ENCODE measurements at places on chromosomes 4 and X. TPM values are rescaled to one million over a fixed set of nuclear protein-coding genes. Genes with fewer than 3 reads are reported as not detected.
A peak's percentile ranks its signal among the peaks of the same experiment; 100 is the strongest.

The FRMD7 gene
- total RNA-seq, result not detected

The FAM193A gene
- total RNA-seq, result 18.4 TPM

The FGB gene
- total RNA-seq, result not detected

The GAGE2A gene
- not detected for total RNA-seq

The ASB9 gene
- total RNA-seq, result 9.4 TPM

The FAM9B gene
- 0.69 TPM for total RNA-seq

The GALNTL6 gene
- total RNA-seq, result 0.36 TPM

The ATP5ME gene
- 409 TPM for total RNA-seq

The GPR173 gene
- 1.3 TPM for total RNA-seq

The DCUN1D4 gene
- 66.5 TPM for total RNA-seq

The GLUD2 gene
- 0.35 TPM for total RNA-seq

GRCh38 chr4:58252656-58253055 is 1142.5 kb upstream of the IGFBP7 start:
- no peak for DNase-seq

GRCh38 chr4:95091272-95091671 is 333.5 kb downstream of the BMPR1B start:
- peak; percentile 94 for DNase-seq

GRCh38 chrX:67582436-67582835 is 38.6 kb downstream of the AR start:
- DNase-seq, result no peak

- DNase-seq, result no peak
Observed at GRCh38 chr4:162360369-162361149, 196.8 kb upstream of the FSTL5 start.

DNA sequence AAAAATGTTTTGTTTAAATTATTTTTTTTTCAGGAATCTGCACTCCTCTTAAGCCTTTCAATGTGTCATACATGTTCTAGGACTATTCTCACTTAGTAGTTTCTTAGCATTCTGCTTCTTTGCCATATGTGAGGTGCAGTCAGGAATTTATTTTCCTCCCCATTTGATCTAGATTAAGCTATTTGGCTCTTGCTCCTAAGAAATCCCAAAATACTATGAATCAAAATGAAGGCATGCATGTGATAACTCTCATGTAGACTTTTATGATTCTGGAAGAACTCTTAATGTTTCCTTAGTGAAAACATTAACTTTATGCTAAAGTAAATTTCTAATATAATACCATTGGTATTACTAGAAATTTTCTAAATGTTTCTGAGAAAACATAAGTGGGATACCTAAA is 664.5 kb downstream of the RAPGEF2 start:
- DNase-seq, result no peak

GRCh38 chr4:30840571-30840970 is 120.4 kb downstream of the PCDH7 start:
- DNase-seq, result no peak

- no peak for DNase-seq
Observed at GRCh38 chr4:114200026-114200425, 220.6 kb upstream of the ARSJ start.

DNA sequence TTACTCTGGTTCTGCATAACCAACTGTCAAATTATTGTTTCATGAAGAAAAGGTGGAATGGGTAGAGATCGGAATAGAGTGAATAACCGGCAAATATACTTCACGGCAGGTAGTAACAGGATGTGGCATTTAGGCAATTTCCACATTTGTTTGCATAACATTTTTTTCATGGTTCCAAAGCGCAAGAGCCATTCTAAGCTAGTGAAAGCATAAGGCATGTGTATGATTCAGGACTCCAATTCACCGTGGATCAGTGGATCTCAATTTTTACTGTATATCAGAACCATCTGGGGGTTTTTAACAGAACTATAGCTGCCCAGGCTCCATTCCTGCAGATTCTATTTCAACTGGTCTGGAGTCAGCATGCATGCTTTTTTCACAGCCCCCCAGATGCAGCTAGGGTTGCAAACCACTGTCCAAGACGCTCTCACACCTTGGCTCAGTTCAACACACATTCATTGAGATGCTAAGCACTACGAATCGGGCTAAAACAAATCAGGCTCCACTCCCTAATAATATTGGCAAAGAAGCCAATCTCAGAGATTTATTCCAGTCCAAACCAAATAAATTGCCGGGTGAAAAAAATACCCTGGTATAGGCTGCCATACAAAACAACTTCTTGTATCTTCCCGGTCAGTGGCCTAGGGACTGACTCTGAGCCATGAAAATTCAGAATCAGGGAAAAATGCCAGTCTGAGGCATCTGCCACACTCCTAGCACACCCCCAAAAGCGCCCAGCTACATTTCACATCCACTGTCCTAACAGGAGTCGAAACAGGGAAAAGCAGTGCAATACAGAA is 30.0 kb downstream of the AFAP1 start:
- DNase-seq, result no peak

DNA sequence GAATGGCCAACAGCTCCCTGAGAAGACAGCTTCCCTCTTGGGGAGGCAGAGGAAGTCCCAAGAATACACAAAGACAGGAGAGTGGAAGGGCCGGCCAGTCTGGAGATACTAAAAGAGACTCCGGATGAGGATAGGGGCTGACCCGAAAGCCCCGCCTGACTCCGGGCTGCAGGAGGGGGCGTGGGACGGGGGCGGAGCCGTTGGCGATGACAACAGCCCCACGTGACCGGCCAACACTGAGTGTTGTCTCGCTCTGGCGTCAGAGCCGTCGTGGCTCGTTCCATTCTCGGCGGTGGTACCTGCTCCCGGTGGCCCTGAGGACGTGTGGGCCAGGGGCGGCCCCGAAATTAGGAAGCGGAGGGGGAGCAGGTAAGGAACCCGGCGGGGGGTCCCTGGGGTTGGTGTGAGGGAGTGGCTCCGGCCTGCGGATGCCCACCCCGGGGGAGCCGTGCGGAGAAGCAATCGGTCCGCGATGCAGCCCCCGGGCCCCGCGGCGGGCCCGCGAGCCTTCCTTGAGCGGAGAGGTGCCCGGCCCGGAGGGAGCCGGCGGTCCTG is at the start of gene BEX4:
BEX4 (plus strand) TSS at position 239 of the 555 bp plus-strand sequence. CDS start 1,046 bp downstream, outside the sequence.
- peak; percentile 76 for DNase-seq

GRCh38 chrX:43140582-43140981 is 362.6 kb upstream of the PPP1R2C start:
- DNase-seq, result no peak

GRCh38 chr4:42562016-42562415 is 94.9 kb downstream of the ATP8A1 start:
- DNase-seq, result no peak

DNA sequence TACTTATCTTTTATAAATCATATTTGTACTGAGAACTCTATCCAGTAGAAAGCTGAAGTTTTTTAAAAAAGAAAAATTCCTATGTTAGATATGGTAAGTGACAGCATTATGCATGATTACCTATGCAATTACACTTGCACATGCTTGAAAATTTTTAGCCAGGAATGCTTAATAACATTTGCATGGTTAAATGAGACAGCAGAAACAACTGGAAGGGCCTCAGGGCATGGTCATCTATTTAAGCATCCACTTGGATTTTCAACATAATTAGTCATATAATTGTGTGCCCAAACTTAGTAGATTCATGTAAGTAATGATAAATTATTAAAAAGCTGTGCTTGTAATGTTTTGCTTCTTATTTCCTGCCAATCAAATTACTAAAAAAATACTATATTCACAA is 151.9 kb downstream of the TTC29 start:
- no peak for DNase-seq

DNA sequence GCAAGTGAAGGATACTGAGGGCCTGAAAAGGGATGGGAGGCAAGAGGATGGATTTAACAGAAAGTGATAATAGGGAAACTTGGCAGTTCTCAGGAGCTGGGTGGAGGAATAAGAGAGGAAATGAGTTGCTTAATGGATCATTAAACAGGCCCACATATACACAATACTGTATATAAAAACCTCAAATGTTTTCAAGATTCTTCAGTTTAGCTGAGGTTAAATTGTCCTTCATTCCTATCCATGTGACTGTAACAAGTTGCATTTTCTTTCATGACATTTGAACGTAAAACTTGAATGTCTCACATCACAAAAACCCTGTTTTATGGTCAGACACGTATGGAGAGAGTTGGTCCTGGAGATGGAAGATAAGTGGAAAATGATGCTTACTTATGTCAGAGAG is 76.5 kb upstream of the PLAC8 start:
- DNase-seq, result no peak

DNA sequence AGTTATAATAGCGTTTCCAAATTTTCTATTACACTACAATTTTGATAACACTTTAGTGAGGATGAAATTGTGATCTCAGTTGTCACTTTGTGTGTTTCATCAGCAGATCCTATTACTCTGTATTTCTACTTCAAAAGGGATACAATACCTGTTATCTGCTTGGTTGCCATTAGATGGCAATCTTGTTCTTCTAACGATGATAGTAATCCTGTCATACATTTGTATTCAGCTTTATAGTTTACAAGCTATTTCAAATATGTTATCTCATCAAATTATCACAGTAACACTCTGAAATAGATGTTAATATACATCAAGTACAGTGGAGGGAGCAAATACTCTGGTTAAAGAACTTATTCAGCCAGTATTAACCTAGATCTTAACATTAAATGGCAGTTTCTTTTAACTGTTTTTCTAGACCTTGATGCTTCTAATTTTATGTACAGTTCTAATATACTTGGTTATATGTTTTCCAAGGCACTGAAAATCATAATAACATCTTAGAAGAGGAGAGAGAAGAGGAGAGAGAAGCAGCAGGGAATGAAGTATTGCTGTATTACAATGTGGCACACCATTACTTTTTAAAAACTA is 292.0 kb downstream of the CCSER1 start:
- DNase-seq, result peak; percentile 70

GRCh38 chr4:173782660-173783059 is 252.6 kb upstream of the HAND2 start:
- no peak for DNase-seq

DNA sequence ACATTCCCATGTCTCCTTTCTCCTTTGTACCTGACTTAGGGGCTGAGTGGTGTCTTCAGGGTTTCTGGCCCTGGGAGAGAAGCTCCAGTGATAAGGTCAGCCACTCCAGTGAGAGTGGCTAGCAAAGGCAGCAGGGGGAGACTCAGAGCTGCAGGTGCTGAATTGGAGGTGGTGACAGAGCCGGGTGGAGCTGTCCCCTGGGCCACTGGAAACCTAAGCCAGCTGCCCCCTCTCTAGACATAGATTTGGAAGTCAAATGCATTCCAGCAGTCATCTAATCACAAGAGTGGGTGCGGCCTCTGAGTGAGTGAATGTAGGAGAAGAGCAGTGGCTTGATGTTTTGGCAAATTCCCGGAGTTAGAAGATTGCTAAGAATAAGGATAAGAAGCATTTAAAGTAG is 28.5 kb downstream of the TRIM2 start:
- peak; percentile 55 for DNase-seq

- DNase-seq, result no peak
Observed at GRCh38 chr4:35493977-35494376, 750.3 kb downstream of the ARAP2 start.

DNA sequence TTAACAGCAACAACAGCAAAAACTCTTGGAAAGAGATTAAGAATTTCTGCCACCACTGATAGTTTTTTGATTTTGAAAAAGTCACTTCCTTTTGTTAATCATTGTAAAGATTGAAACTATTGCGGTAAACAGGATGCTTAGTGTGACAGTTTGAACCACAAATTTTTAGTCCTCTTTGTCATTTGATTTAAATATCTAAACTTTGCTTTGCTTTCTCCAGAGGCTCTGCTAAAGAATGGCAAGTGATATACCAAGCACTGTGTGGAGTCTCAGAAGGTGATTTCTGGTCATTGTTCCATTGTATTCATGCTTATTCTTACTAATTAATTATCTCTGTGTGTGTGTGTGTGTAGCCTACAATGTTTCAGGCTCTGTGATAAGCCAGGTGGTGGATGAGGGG is 155.6 kb downstream of the BMPR1B start:
- no peak for DNase-seq

DNA sequence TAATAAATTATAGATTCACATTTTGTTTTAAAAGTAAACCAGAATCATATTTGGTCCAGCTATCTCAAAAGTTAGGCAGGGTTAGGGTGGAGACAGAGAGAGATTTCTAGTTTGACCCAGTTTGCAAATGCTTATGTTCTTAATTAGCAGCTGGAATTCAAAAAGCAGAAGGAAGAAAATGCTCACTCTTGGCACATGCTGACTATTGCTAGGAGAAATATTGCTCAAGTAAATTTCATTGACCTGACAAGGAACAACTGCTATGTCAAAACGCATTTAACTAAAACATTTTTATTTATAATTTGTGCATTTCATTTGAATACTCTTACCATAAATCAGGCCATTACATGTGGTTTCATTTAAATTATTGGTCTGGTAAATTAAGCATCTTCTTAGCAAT is 131.8 kb downstream of the GLRA3 start:
- no peak for DNase-seq

- DNase-seq, result no peak
Observed at GRCh38 chrX:44918722-44919121, 45.7 kb downstream of the KDM6A start.
